ENCODE measurements at places on chromosomes 5 and 9.

- no peak for DNase-seq
Observed at GRCh38 chr5:102763734-102764133, 8.6 kb downstream of the PAM start.

DNA sequence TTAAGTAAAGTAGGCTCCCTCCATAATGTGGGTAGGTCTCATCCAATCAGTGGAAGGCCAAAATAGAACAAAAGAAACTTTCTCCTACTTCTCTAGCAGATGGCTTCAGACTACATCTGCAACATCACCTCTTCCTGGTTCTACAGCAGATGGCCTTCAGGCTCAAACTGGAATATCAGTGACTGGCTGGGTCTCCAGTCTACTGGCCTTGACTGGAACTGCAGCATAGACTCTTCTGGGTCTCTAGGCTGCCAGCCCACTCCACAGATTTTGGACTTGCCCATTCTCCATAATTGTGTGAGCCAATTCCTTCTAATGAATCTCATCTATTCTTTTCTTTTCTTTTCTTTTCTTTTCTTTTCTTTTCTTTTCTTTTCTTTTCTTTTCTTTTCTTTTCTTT lies 64.8 kb downstream of the ACER2 start:
- no peak for DNase-seq

DNA sequence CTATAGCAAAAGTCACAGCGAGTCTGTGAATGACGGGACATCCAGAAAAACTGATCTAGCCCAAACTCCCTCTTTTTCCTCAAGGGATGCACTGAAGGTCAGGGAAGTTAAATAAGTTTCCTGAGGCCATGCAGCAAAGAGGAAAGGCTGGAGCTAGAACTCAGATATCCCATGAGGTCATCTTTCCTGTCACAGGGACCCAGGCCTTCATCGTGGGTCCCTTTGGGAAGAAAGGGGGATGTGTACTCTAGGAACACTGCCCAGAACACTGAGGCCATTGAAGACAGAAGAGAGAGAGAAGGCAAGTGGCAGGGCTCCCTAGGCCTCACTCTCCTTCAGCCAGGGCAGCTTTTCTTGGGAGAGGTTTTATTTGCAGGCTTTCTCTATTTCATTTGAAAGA lies 182.0 kb downstream of the EBF1 start:
- DNase-seq, result no peak

- DNase-seq, result no peak
Observed at GRCh38 chr5:130112246-130112645, 208.0 kb downstream of the CHSY3 start.

DNA sequence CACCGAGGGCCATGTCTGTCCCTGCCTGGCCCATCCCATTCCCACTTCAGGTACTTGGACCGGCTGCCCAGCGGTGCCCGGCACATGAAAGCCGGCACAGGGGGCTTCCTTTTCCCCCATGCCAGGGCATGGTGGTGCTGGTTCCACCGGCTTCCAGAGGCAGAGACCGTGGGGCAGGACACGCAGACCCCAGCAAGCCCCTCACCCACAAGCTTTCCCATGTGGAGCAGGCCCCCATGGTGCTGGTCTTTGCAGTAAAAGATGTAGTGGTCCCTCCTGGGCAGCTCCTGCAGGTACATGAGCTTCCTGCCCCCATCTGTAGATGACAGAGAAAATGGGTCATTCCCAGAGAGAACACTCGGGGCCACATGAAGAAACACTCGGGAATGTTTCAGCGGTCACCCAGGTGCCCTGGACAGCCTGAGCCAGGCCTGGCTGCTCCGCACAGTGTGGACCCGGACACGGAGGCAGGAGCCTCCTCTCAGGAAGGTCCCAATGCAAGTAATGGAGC lies 2.0 kb downstream of the OBP2B start:
- no peak for DNase-seq
